ENCODE measurements at places on chromosomes 11 and 22.

DNA sequence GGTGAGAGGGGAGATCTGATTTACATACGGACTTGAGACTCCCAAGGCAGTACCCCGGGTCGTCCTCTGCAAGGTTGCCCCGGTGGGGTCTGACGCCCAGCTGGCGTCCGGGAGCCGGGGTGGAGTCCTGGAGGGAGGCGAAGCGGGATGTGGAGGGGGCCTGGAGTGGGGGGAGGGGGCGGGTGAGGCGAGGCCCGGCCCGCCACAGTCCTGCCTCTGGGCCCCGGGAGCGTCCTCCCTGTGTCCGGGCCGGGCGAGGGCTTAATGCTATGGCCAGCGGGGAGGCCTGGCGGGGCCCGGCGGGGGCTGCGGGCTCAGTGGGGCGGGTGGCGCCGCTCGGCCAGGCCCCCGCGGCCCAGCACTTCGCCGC is 2.4 kb upstream of the MYBPC3 start:
- no peak for DNase-seq

DNA sequence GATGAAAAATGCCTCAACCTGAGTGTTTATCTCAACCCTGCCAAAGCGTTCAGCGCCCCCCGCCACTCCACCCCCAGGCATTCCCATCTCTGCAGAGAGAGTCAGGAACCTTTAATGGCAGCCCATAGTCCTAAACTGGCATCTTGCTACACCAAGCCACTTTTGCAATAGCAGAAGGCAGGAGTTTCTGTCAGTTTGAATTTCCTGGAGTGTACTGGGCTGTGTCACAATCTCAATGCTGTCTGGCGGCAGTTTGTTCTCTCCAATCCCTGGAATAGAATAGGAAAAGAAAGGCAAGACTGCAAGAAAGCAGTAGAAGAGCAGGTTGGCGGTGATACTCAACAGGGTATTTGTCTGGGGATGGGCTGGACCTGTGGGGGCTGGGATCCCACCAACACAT is 32.9 kb upstream of the FLI1 start:
- no peak for DNase-seq

DNA sequence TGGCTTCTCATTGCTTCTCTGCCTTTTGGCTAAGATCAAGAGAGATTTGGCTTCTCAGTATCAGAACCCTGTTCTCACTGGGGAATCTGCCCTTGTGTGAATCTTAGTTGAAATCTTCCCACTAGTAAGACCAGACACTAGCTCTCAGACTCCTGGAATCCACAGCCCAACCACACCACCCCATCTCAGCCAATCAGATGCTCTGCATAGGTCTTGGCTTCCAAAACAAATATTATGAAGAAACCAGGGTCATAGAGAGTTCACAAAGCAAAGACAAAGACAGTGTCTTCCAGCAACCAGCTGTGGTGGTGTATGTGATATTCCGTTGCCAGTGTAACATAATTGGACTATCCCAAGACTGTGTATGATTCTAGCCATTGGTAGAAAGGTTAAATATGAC is 5.4 kb downstream of the OR8B12 start:
- DNase-seq = no peak

GRCh38 chr11:31810779-31811647 is at the start of gene PAX6:
TSS of gene PAX6 (minus strand) at chr11:31811322. CDS start at chr11:31806411, 4,911 bp downstream.
- DNase-seq = peak; percentile 60

GRCh38 chr22:20405291-20405930 is 11.5 kb downstream of the ZNF74 start:
- no peak for DNase-seq

GRCh38 chr22:36244522-36245391 is 5.4 kb upstream of the APOL2 start:
- DNase-seq = no peak

GRCh38 chr11:6526411-6527135 is 29.5 kb downstream of the DNHD1 start:
- no peak for DNase-seq

- DNase-seq = no peak
Observed at GRCh38 chr22:39017596-39018365, 3.1 kb upstream of the APOBEC3D start.

- DNase-seq = no peak
Observed at GRCh38 chr11:85266646-85267045, 360.5 kb downstream of the DLG2 start.

DNA sequence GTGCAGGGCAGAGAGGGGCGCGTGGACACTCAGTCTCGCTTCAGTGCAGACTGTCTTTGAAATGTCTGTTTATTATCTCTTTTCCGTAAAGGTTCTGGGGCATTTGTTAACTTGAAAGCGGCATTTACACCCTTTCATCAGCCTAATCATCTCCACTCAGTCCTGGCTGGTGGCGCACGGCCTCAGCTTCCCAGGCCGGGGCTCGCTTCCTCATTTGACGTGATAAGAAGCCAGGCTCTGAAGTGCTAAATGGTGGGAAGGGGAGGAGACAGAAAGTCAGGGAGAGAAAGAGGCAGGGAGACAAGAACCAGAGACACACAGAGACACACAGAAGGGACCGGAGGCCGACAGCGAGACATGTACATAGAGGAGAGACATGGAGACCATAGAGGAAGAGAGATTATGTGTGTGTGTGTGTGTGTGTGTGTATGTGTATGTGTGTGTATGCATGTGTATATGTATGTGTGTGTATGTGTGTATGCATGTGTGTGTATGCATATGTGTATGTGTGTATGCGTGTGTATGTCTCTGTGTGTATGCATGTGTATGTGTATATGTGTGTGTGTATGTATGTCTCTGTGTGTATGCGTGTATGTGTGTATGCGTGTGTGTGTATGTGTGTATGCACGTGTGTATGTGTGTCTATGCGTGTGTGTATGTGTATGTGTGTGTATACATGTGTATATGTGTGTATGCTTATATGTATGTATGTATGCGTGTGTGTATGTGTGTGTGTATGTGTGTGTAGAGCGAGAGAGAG is 101.5 kb downstream of the ST3GAL4 start:
- no peak for DNase-seq

GRCh38 chr11:128804481-128804880 is 62.6 kb downstream of the KCNJ1 start:
- no peak for DNase-seq

- peak; percentile 71 for DNase-seq
Observed at GRCh38 chr11:12600829-12601228, 73.4 kb upstream of the TEAD1 start.

DNA sequence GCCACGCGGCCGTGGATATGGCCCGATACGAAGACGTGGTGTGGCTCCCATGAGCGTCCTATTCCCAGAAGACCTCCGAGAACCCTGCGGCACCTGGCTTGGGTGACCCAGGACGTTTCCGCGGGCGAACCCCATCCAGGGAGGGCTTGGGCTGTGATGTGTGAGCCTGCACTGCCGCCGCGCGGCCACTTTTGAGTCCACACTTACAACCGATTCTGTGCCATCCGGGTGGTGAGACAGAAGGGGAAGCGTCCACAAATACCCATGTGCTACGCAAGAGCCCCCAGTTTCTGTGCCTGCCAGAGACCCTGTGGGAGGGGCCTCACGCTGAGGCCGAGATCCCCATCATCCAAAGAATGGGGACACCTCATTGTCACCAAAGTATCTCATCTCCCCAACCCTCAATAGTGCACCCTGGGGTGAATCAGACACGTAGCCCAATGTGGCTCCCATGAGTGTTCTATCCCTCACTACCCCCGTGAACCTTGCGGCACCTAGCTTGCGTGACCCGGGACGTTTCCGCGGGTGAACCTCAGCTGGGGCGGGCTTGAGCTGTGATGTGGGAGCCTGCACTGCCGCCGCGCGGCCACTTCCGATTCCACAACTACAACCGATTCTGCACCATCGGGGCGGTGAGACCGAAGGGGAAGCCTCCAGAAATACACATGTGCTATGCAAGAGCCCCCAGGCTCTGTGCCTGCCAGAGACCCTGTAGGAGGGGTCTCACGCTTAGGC is 4.6 kb upstream of the H19 start:
- DNase-seq = no peak

DNA sequence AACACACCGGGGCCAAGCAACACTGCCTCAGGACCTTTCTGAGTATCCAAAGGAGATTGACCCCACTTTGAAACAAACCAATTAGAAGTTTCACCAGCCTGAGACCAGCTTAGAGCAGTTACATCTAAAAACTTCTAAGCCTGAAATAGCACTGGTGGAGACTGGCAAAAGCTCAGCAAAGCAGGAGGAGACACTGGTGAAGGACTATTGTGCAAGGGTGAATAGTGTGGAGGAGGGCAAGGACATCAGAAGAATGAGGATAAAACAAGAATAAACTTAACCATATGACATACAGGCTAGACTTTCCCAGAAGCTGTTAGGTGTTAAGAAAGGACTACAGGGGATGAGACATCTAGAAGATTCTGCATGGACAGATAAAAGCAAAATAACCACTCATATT is 152.4 kb downstream of the FCHSD2 start:
- DNase-seq = no peak

DNA sequence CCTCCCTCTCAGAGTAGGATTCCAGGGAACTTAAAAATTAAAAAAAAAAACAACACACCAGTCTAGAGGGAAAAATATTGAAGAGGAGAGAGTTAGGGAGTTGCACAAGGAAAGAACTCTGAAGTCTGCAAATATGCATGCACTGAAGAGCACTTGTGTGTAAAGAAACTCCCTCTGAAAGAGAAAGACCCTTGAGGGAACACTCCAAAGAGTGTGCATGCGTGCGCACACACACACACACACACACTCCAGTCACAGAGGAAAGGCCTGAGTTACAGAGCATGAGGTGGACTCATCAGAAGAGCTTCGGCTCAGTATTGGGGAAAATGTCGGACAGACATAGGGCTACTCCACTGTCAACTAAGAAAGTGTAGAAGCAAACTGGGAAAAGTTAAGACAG is 30.1 kb downstream of the GGTLC2 start:
- DNase-seq = no peak

GRCh38 chr22:45208993-45209838 is 31.5 kb downstream of the KIAA0930 start:
- DNase-seq = peak; percentile 28

- peak; percentile 96 for DNase-seq
Observed at GRCh38 chr11:65662799-65663638, at the start of gene RELA. TSS of gene RELA (minus strand) at chr11:65662916. CDS start at chr11:65662832, 84 bp downstream.

DNA sequence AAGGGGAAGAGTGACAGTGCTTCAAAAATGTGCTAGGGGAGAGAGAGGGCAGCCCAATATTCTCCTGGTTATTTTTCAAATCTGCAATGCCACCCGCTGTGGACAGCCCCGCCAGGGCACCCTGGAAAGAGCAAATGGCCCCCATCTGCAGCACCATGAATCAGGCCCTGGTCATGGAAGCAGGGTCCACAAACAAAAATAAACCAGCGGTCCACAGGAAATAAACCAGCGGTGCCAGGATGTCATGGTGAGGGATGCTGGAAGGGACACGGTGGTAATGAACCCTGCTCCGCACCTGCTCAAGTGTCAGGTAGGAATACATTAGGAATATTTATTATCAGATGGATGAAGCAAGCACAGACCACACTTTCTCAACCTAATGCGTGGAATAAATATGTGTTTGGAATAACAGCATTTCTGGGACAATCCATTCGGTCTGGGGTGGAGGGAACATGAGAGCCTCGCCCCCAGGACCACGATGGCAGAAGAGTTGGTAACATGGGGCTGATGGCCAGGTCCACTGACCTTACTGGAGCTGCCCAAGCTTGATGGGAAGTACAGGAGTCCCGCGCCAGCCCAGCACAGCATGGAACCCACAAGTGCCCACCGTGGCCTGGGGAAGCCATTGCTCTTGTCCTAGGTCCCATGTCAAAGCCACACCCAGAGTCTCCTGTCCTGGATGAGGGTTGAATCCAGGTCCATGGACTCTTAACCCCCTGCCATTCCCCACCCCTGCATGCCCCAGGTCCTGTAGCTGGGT is 181.7 kb downstream of the BRD1 start:
- no peak for DNase-seq

Data from DMS53 (cell line).